Activated CD4-positive, alpha-beta memory T cell treated with anti-CD3 and anti-CD28 coated beads for 36 hours (primary cell): ENCODE measurements at places on chromosomes 5 and 9.
A peak's percentile ranks its signal among the peaks of the same experiment; 100 is the strongest.

- H3K4me3 ChIP-seq: no peak overlapping the region
- DNase-seq: no peak
- H3K27me3 ChIP-seq: no peaks in the 10 kb centered on the region
- no peak overlapping the region for H3K27ac ChIP-seq
- no peaks in the 10 kb centered on the region for H3K36me3 ChIP-seq
Measured at GRCh38 chr5:120794121-120794520, 330.0 kb downstream of the PRR16 start.

- H3K27me3 ChIP-seq: no peaks in the 10 kb centered on the region
- no peaks in the 10 kb centered on the region for H3K4me1 ChIP-seq
- H3K36me3 ChIP-seq: no peaks in the 10 kb centered on the region
- DNase-seq: no peak
Measured at GRCh38 chr5:160800375-160801275, 51.4 kb downstream of the ATP10B start.

GRCh38 chr5:94916619-94917018 lies 298.1 kb downstream of the SLF1 start:
- H3K4me3 ChIP-seq: no peak overlapping the region
- H3K27me3 ChIP-seq: peaks cover 5% of the 10 kb centered on the region
- H3K27ac ChIP-seq: no peak overlapping the region

GRCh38 chr5:127426661-127427060 lies 90.8 kb upstream of the PRRC1 start:
- H3K27ac ChIP-seq: no peak overlapping the region
- H3K27me3 ChIP-seq: peaks cover 4% of the 10 kb centered on the region
- DNase-seq: no peak
- H3K4me3 ChIP-seq: no peak overlapping the region
- no peaks in the 10 kb centered on the region for H3K36me3 ChIP-seq

DNA sequence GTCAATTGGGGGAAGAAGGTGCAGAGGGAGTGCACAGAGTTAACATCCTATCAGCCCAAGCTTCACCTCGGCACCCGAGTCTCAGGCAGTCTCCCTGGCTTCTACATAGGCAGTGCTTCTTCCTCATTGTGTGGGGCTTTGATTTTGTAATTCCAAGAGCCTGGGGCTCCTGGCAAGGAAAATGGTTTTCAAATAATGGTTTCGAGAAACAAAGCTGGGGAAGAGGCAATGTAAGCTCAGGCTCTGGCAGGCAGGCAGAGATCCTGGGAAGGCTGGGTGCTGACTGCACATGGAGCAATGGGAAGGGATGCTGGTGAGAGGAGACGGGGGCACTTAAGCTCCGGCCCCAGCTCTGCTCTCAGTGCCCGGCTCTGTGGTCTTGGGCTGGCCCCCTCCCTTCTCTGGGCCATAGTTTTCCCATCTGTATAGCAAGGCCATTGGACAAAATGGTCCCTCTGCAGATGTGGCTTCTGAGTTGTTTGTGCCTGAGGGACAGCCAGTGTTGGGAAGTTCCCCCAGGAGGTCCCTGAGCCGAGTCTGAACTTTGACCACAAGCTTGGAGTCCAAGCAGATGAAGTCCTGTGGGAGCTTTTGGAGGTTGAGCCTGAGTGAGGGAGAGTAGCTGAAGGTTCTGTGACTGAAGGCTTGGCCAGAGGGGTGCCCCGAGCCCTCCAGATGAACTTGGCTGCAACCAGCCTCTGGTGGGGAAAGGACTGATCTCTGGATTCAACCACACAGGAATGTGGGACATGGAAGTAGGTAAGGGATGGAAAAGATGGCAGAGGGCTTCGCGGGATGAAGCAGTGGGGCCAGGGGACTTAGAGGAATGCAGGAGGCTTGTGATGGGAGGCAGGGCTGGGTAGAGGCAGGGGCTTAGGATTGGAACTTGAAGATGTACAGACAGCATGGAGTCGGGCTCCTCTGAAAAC lies 28.5 kb upstream of the IL17B start:
- H3K4me1 ChIP-seq: no peaks in the 10 kb centered on the region
- no peak for DNase-seq
- H3K4me3 ChIP-seq: no peak overlapping the region
- H3K36me3 ChIP-seq: no peaks in the 10 kb centered on the region

- no peaks in the 10 kb centered on the region for H3K27me3 ChIP-seq
- H3K4me1 ChIP-seq: no peaks in the 10 kb centered on the region
- H3K4me3 ChIP-seq: no peak overlapping the region
- peaks cover 12% of the 10 kb centered on the region for H3K36me3 ChIP-seq
- no peak overlapping the region for H3K27ac ChIP-seq
Measured at GRCh38 chr5:149760854-149761187, 30.7 kb downstream of the PPARGC1B start.

DNA sequence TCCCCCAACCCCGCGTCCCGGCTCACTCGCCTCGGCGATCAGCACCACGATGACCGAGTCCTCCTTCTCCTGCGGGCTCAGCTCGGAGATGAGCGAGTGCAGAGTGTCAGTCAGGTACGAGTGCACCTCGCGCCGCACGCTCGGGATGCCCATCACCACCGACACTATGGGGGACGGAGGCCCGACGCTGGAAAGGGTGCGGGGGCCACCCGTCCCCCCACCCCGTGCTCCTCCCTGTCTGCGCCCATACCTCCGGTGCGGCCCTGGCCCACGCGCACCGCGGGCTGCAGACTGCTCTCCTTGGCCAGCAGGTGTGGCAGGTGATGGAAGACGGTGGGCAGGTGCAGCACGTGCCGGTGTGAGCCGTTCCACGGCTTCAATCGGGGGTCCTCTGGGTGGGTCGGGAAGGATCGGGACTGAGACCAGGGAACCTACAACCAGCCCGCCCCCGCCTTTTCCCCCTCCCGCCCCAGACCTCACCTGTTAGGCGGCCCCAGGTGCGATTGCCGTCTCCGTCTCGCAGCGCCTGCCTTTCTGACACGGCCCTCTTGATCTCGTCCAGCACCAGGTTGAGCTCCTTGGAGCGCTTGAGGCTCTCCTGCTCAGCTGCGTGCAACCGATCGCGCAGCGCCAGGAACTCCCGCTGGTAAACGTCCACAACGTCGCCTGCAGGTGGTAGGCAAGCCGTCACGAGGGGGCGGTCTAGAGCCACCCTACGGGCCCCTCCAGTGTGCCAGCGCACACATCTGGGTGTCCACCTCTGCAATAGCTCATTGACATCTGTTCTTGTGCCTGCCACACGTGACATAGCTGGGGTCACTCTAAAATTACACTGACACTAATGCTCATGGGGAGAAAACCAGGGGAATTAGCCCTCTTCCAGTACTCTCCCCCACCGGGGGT lies 5.1 kb downstream of the MGAT4B start:
- H3K4me1 ChIP-seq: peaks cover 38% of the 10 kb centered on the region
- no peaks in the 10 kb centered on the region for H3K27me3 ChIP-seq
- H3K4me3 ChIP-seq: no peak overlapping the region
- H3K27ac ChIP-seq: peak overlapping the region; percentile 8
- DNase-seq: peak; percentile 90

- peaks cover 2% of the 10 kb centered on the region for H3K4me1 ChIP-seq
- H3K27me3 ChIP-seq: peaks cover 22% of the 10 kb centered on the region
- no peaks in the 10 kb centered on the region for H3K36me3 ChIP-seq
- peak; percentile 58 for DNase-seq
- no peak overlapping the region for H3K27ac ChIP-seq
- H3K4me3 ChIP-seq: peak overlapping the region; percentile 3
Measured at GRCh38 chr9:764105-764524, 77.4 kb upstream of the DMRT1 start.

- no peaks in the 10 kb centered on the region for H3K36me3 ChIP-seq
- no peak for DNase-seq
- H3K27ac ChIP-seq: no peak overlapping the region
- H3K4me1 ChIP-seq: peaks cover 5% of the 10 kb centered on the region
Measured at GRCh38 chr5:119037496-119038215, 33.2 kb upstream of the DMXL1 start.

DNA sequence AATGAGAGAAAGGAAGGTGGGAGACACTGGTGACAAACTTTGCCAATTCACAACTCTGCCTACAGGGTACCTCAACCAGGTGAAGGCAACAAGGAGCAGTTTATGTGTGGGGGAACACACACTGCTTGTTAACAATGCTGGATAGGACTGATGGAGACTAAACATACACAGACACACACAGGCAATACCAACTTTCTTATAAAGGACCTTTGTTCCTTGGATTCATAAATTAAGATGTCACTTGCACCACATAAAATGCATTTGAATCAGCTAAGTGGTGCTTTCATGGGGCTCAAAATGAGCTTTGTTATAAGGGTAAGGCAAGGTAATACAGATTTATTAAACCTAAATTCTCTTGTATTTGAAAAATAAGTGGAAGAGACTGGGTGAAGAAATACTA lies 4.0 kb downstream of the TSTD2 start:
- no peak overlapping the region for H3K4me3 ChIP-seq
- no peak overlapping the region for H3K27ac ChIP-seq
- H3K27me3 ChIP-seq: no peaks in the 10 kb centered on the region
- H3K36me3 ChIP-seq: peaks cover 10% of the 10 kb centered on the region

DNA sequence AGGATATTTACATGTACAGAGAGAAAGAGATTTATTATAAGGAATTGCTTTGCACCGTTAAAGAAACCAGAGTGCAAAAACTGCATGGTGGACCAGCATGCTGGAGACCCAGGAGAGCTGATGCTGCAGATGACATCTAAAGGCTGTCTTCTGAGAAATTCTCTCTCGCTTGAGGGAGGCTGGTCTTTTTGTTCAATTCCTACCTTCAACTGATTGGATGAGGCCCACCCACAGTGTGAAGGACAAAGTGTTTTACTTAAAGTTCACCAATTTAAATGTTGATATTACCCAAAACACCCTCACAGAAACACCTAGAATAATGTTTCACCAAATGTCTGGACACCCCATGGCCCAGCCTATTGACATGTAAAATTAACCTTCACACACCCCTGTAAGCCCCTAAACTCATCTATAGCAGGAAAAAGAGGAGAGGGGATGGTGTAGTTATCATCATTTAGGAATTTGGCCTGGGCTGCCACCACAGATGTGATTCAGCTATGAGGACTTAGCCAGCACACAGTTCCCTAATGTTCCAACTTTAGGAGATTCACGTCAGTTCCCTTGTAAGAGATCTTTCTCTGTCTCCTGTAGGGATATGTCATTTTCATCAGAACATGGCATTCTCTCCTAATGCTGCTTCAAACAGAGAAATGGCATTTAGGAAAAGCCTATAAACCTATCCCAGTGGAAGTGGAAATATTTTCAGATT lies 358.2 kb upstream of the TLE4 start:
- H3K4me3 ChIP-seq: no peak overlapping the region
- no peak for DNase-seq
- H3K4me1 ChIP-seq: no peaks in the 10 kb centered on the region
- peaks cover 2% of the 10 kb centered on the region for H3K27me3 ChIP-seq
- H3K27ac ChIP-seq: no peak overlapping the region

GRCh38 chr9:34651876-34652601 lies at the start of gene IL11RA:
Gene IL11RA, plus strand, starts transcription at chr9:34652185. Its CDS starts 3,033 bp downstream, at chr9:34655218.
- peaks cover 29% of the 10 kb centered on the region for H3K36me3 ChIP-seq
- peaks cover 36% of the 10 kb centered on the region for H3K4me1 ChIP-seq
- H3K4me3 ChIP-seq: peak within 1 kb of the TSS; percentile 16
- peak within 1 kb of the TSS; percentile 44 for H3K27ac ChIP-seq

- no peak overlapping the region for H3K27ac ChIP-seq
- no peaks in the 10 kb centered on the region for H3K36me3 ChIP-seq
- H3K27me3 ChIP-seq: peaks cover 3% of the 10 kb centered on the region
- no peak overlapping the region for H3K4me3 ChIP-seq
Measured at GRCh38 chr9:126320158-126320922, 6.3 kb upstream of the MVB12B start.

DNA sequence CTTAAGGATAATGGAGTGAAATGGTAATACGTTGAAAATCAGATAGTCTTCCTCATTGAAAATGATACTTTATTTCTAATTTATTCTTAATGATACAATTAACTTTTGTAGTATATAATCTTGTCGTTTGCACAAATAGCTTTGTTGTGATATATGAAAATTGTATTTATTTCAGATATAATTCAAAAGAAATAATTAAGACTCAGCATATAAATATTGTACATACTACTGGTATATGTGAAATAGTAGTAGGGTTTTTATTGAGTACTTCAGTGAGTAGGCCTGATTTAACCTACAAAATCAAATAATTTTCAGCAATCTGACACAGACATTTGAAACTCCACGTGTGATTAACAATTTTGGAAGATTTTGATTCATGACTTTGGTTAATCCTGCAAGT lies 4.8 kb downstream of the C5orf22 start:
- peaks cover 31% of the 10 kb centered on the region for H3K4me1 ChIP-seq
- no peaks in the 10 kb centered on the region for H3K27me3 ChIP-seq
- H3K27ac ChIP-seq: no peak overlapping the region
- peaks cover 24% of the 10 kb centered on the region for H3K36me3 ChIP-seq
- H3K4me3 ChIP-seq: no peak overlapping the region

DNA sequence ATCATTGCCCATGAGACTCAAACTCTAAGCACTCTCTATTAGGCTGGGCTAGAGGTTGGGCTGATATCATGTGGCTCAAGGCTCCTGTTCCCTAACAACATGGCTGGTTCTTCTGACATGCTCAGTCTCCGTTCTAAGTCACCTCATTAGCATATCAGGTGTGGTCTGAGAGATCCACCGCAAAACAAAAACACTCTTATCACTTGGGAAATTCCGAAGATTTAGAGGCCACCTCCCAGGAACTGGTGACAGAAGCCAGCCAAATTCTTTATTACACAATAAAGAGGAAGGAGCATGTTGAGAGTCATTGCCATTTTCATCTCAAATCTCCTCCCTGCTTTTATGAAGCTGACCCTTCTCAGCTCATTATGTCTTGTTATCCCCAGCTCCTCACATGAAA lies 107.6 kb downstream of the MSX2 start:
- H3K27ac ChIP-seq: no peak overlapping the region
- no peaks in the 10 kb centered on the region for H3K4me1 ChIP-seq

DNA sequence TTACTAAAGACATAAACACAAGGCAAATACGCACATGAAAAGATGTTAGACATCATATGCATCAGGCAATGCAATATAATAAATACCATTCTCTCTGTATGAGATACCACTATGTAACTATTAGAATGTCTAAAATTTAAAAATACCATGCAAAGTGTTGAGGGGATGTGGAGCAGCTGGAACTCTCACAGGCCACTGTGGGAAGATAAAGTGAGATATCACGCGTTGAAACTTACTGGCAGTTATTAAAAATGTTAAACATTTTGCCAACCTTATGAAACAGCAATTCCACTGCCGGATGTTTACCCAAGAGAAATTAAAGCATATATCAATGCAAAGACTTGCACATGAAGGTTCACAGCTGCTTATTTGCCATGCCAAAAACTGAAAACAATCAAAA lies 556.7 kb downstream of the LRRC70 start:
- H3K4me1 ChIP-seq: no peaks in the 10 kb centered on the region
- H3K36me3 ChIP-seq: no peaks in the 10 kb centered on the region
- H3K27me3 ChIP-seq: no peaks in the 10 kb centered on the region
- no peak overlapping the region for H3K27ac ChIP-seq

GRCh38 chr9:129669946-129670345 lies 4.5 kb downstream of the PRRX2 start:
- peaks cover 4% of the 10 kb centered on the region for H3K27me3 ChIP-seq
- H3K4me3 ChIP-seq: no peak overlapping the region
- no peaks in the 10 kb centered on the region for H3K36me3 ChIP-seq
- H3K27ac ChIP-seq: no peak overlapping the region
- no peaks in the 10 kb centered on the region for H3K4me1 ChIP-seq
